ENCODE measurements at places on chromosomes 6 and 20. TPM values are rescaled to one million over a fixed set of nuclear protein-coding genes. Genes with fewer than 3 reads are reported as not detected.

SLC35B2 gene
- total RNA-seq, result 33.4 TPM

PROKR2 gene
- 2.3 TPM for total RNA-seq

CDS2 gene
- 41.6 TPM for total RNA-seq

PI16 gene
- total RNA-seq, result not detected

WFDC2 gene
- total RNA-seq, result 61.3 TPM

FILIP1 gene
- 11.3 TPM for total RNA-seq

C6orf136 gene
- total RNA-seq, result 12.0 TPM

SEMG1 gene
- total RNA-seq, result not detected

ULBP2 gene
- 0.23 TPM for total RNA-seq

NRSN1 gene
- 1.1 TPM for total RNA-seq

FRMD1 gene
- not detected for total RNA-seq

CCN6 gene
- not detected for total RNA-seq

DNA sequence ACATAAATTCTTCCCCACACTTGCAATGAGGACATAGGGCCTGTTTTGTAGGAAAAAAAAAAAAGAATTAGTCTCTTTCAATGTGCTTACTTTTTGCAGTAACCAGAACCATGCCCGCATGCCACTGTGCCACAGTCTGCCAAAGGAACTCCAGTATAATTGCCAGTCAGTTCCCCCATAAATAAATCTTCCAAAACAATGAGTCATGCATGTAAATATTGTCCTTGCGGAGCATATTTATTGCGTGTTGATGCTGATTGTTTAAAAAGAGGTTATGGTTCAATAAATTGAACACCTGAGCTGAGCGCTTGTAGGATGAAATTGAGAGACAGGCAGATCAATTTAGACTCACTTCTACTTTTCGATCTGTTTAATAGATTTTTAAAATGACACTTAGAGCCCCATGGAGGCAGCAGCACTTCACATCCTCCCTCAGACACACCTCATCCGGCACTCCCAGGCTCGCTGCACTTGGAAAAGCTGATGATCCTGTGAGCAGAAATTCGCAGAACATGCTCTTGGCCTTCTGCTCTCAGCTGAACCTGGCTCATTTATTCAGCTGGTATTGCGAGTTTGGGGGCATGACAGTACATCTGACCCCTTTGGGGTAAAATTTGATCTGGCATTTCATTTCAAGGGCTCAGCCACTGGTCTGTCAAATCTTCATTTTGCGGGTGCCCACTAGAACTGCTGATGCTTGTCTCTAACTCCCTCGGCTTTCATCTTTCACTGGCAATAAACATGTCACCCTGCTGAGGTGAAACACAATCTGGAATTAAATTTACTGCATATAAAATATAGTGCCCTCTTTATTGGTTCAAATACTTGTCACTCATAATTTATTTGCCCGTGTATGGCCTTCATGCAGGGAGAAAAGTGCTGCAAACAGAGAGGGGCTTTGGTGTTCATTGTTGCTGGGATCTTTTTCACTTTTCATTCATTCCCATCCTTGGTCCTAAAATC, 371.1 kb upstream of the POU3F2 start:
- DNase-seq, result no peak

GRCh38 chr6:20069021-20069522, 143.2 kb downstream of the MBOAT1 start:
- no peak for DNase-seq

- no peak for DNase-seq
These were observed 79.4 kb downstream of the CDC5L start for GRCh38 chr6:44466955-44467354.

- no peak for DNase-seq
These were observed 54.4 kb downstream of the TOX2 start for GRCh38 chr20:43969028-43969447.

DNA sequence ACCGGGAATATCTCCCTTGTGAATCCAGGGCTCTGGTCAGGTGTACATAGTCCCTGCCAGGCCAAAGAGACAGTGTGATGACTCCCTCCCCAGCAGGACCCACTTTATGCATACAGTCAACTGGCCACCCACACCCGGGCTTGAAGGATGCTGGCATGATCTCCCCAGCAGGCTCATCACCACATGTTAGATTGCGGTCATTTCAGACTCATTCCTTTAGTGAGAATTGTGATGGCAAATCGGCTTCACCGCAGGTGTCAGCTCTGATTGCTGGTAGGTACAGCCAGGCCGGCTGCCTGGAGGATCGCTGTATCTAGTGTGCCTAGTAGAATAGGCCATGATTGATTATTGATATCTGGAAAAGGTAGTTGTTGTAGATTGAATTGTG, 24.5 kb downstream of the CD83 start:
- DNase-seq, result no peak

GRCh38 chr6:102742028-102742427, 1348.5 kb downstream of the GRIK2 start:
- no peak for DNase-seq

DNA sequence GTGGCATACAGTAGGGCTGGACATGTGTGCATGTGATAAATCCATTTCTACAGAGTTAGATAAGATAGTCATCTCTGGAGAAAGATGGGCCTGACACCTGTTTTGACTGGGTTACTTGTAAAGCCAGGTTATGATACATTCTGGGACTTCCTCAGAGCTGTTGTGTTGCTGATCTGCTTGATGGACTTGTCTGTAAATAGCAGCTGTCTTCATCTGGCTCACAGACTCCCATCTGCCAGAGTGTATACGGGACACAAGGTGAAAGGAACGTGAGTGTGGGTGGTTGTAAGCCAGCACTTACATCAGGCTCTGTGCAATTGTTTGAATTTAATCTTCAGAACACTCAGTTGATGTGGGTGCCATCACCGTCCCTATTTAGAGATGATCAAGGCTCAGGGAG, 49.8 kb downstream of the ZDHHC14 start:
- no peak for DNase-seq

- DNase-seq, result no peak
These were observed 278.8 kb downstream of the CD83 start for GRCh38 chr6:14396392-14396791.

DNA sequence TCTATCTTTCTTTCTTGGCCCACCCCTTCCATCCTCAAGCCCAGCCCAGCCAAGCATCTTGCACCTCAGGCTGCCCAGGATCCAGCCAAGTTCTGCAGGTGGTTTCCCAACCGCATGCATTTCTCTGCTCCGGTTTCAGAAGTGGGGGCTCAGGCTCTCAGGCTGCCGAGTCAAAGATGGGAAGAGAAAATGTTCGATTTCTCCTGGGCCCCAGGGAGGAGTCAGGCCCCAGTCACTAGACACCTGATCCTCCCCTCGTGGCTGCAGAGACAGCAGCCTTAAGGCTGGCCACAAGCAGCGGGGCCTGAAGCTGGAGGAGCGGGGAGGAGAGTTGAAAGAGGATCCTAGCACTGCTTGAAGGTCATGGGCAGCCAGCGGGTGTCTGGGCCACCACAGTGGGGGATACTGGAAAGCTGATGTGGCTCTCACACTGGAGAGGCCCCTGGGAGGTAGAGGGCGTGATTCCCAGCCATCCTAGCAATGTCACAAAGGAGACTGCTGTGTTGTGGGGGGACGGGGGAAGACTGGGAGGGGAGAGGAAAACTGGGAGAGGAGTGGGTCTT, 42.2 kb upstream of the ZFAND3 start:
- DNase-seq, result no peak

- no peak for DNase-seq
These were observed 28.9 kb downstream of the STMND1 start for GRCh38 chr6:17130786-17131185.

DNA sequence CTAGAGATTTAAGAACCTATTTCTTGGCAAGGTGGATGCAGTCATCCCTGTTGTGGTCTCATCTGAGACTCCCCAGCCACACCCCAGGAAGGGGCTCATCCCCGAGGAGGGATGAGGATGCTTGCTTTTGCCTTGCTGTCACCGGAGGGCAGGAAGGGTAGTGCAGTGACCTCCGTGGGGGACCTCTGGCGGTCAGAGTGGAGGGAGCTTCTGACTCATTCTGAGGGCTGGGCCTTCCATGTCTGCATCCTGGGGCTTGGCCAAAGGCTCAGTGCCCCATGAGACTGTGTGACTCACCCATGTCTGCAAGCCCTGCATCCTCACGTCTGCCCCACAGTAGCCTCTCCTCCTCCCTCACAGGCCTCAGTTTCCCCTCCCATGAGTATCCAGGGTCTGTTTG, 38.7 kb downstream of the UQCC2 start:
- no peak for DNase-seq

- no peak for DNase-seq
These were observed 9.5 kb upstream of the FOXC1 start for GRCh38 chr6:1600063-1600763.

GRCh38 chr20:3696200-3696599, 14.4 kb upstream of the ADAM33 start:
- DNase-seq, result no peak

- no peak for DNase-seq
These were observed 4.2 kb upstream of the PRPH2 start for GRCh38 chr6:42726485-42727086.

DNA sequence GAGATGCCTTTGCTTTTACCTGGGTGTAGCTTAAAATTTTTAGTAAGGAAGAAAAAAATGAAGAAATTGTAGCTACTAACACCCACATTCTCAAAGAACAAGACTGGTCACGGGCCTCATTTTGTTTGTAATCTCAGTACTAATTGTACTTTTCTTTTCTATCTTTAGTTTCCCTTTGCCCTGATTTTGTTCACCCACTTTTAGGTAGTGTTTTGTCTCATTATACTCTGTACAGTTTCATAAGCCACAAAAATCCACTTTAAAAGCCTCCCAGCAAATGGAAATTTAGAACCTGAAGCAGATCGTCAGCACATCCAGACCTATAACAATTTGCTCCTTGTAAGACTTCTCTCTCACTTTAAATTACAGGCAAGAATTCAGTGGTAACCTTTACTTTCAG, 43.3 kb downstream of the TP53INP2 start:
- no peak for DNase-seq

- DNase-seq, result no peak
These were observed 28.8 kb downstream of the FAM229B start for GRCh38 chr6:112116221-112116620.

- DNase-seq, result no peak
These were observed 1.4 kb downstream of the NUS1 start for GRCh38 chr6:117676577-117677218.

GRCh38 chr6:5584078-5584482, 322.8 kb downstream of the FARS2 start:
- DNase-seq, result no peak

DNA sequence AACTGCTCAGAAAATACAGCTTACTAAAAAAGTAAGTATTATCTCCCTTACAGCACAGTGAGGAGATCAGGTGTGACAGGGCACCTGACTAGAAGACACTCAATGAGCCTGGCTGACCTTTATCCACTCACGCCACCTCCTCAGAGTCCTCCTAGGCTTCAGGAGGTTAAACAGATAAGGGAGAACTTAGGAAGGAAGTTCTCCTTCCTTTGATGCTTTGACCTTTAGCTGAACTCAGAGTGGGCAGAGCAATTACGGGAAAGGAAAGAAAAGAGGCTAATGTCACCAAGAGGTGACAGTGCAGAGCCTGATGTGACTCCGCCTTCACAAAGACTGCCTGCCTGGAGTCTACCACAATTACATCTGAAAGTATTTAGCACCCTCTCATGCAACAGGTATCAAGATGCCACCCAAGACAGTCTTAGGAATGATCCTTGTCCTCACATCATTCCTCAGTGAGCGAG, 36.7 kb downstream of the MAN1A1 start:
- DNase-seq, result no peak

- no peak for DNase-seq
These were observed 26.2 kb downstream of the VSTM2L start for GRCh38 chr20:37928996-37929682.

DNA sequence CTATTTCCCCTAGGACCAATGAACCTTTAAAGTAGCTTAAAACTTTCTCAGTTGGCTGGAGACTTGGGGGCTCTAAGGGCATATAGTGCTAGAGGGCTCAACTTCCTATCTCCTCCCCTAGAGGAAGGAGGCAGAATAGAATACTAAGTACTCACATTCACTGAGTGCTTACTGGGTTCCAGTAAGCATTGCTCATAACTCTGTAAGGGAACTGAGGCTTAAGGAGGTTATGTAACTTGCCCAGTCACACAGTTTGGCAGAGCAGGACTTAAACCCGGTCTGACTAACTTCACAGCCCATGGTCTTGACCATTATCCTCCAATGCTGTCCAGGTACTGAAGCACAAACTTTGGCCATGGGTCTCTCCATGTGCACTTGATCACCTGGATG, 12.5 kb downstream of the SESN1 start:
- no peak for DNase-seq

GRCh38 chr20:13397300-13397724, 176.2 kb downstream of the ISM1 start:
- DNase-seq, result no peak

DNA sequence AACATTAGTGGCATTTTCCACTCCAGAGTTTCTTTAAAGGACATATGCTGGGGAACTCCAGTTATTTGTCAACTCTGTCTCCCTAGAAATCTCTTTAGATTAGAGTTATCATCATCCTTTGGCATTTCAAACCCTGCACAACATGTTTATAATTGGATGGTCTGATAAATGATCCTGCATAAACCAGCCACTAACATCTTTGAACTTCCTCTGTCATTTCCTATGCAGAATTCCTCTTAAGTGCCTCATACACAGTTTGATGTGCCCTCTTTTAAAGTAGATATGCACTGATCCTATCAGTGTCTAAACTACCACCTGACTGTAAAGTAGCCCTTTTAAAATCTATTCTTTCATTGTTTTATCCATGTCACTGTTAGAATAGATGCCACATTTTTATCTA, 306.3 kb upstream of the IRAK1BP1 start:
- DNase-seq, result no peak

- no peak for DNase-seq
These were observed 227.7 kb upstream of the RNF24 start for GRCh38 chr20:4243071-4243470.
